ENCODE measurements at places on chromosomes 7 and 10.

- no peak for DNase-seq
These were observed 105.2 kb upstream of the PPIF start for GRCh38 chr10:79241990-79242619.

DNA sequence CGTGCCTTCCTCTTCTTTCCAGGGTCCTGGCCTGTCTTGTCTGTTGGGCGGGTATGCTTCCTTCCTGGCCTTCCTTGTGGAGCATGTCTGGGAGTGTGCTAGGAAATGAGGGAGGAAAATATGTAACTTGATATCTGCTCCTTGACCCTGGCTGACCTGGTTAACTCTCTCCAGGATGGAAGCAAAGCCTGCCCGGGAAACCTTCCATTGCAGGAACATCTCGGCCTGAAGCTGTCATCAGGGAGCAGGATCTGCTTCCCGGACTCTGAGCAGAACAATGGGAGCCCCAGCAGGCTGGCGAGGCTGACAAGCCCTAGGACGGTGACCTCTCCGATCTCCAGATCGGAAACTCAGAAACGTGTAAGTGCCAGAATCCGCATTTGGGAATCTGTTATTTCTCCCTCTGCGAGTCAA, 340.3 kb downstream of the FRMD4A start:
- DNase-seq = no peak

GRCh38 chr7:41167836-41168235, 535.1 kb downstream of the INHBA start:
- DNase-seq = no peak

GRCh38 chr10:94088926-94089381, 95.2 kb downstream of the PLCE1 start:
- no peak for DNase-seq

DNA sequence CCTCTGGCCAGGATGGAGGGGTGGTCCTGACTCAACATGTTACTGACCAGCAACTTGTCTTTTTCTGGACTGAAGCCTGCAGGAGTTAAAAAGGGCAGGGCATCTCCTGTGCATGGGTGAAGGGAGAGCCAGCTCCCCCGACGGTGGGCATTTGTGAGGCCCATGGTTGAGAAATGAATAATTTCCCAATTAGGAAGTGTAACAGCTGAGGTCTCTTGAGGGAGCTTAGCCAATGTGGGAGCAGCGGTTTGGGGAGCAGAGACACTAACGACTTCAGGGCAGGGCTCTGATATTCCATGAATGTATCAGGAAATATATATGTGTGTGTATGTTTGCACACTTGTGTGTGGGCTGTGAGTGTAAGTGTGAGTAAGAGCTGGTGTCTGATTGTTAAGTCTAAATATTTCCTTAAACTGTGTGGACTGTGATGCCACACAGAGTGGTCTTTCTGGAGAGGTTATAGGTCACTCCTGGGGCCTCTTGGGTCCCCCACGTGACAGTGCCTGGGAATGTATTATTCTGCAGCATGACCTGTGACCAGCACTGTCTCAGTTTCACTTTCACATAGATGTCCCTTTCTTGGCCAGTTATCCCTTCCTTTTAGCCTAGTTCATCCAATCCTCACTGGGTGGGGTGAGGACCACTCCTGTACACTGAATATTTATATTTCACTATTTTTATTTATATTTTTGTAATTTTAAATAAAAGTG, 6.0 kb downstream of the PLAU start:
- DNase-seq = no peak

DNA sequence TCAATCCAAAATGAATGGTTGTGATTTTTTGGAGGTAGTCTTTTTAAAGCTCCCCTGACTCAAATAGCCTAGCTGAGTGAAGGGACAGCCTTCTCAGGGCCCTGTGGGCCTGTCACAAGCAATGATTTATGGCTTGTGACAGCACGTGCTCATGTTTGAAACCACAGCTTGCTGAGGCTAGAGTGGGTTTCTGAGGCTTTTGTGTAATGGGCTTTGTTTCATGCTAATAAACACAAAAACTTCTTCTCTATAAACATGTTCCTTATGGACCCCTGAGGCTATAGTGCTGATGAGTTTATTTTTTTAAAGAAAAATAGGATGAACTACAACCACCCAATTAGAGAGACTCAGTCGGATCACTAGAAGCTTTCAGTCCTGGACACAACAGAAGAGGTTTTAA, 36.1 kb upstream of the BET1 start:
- no peak for DNase-seq

Measured in putamen (tissue), 1 donor.